ENCODE measurements at places on chromosomes 5 and 9. TPM values are rescaled to one million over a fixed set of nuclear protein-coding genes. Genes with fewer than 3 reads are reported as not detected.
A peak's percentile ranks its signal among the peaks of the same experiment; 100 is the strongest.

TAS2R1 gene
- not detected for total RNA-seq

DNA sequence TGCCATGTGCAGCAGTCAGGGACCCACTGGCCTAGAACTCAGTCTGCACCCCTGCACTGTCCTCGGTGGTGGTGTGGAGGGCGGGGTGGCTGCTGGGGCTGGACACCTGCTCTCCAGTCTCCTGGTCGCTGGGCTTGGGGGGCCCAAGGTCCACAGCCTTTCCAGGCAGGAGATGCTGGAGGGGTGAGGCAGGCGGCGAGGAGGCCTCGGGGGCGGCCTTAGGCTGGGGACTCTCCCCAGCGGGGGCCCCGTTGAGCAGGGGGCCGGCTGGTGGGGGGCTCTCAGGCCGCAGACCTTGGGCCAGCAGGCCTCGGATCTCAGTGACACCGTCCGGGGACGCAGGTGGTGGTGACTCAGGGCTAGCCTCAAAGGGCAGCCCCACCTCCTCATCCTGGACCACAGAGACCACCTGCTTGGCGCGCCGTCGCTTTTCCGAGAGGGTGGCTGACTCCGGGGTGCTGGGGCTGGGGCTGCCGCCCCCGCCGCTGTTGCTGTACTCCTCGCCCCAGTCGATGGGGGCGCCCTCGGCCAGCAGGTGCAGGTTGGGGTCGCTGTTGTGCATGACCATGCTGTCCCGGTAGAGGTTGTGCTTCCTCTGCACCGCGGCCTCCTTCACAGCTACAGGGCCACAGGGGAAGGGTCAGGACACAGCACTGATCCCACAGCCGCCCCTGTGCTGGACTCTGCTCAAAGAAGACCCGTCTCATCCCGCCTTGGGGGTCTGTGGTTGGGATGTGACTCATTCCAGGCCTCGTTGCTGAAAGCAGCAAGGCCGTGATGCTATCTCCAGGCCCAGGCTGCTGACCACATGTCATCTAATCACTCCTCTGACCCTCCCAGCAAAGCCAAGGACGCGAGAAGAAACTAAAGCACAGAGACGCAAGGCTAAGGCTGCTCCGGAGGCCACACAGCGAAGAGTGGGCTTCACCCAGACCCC, 55.8 kb downstream of the LRSAM1 start:
- DNase-seq = no peak

DNA sequence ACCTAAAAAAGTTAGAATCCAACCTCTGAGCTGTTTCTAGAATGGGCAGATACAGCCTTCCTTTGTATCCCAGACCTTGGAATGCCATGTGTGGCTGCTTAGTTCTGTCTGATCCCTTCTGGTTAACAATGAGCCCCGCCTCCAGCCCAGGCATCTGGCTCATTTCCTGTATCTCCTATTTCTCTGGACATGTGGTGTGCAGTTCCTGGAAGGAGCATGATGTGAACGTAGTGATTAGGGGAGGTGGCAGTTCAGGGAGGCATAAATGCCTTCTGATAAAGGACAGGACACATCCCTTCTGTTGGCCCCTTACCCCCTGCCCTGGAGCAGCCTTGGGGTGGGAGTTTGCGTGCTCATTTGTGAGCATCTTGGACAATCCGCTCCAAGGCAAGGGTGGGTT, 243.0 kb downstream of the ZSWIM6 start:
- DNase-seq = no peak

SLC6A3 gene
- 0.15 TPM for total RNA-seq

GRCh38 chr5:15558681-15559080, 58.7 kb downstream of the FBXL7 start:
- DNase-seq = no peak

GRCh38 chr5:51387884-51388275, 4.6 kb downstream of the ISL1 start:
- DNase-seq = no peak

C9orf50 gene
- total RNA-seq = not detected

- DNase-seq = no peak
Observed at GRCh38 chr9:83432104-83432627, 106.0 kb downstream of the FRMD3 start.

DNA sequence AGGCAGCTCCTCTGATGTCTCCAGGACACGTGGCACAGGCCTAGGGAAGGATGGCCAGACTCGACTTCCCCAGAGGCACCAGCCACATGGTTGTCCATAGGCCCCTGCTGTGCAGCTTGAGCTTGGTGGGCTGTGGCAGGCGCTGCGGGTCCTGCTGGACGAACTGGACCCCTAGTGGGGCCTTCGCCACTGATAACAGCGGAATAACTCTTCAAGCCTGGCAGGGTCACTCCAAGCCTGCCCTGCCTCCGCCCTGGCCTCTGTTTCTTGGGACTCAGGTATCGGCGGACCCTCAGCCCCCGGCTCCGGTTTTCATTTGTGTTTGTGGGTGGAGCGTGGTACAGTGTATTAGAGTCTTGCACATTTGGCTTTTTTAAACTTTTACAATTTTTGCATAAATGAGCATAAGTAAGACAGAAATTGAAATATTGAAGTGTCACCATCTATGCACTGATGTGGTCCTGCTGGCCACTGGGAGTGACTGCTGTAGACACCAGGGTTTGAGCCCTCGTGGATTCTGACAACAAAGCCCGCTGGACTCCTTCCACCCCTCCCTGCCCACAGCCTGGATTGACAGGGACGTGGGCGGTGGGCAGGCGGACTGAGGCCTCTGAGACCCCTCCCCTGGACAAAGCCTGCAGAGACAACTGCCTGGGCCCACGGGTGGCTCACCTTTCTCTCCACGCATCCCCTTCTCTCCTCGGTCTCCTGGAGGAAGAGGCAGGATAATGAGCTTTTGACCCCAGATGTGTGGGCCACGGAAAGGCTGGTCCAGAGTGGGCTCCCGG, 3.8 kb downstream of the FCN1 start:
- no peak for DNase-seq

DNA sequence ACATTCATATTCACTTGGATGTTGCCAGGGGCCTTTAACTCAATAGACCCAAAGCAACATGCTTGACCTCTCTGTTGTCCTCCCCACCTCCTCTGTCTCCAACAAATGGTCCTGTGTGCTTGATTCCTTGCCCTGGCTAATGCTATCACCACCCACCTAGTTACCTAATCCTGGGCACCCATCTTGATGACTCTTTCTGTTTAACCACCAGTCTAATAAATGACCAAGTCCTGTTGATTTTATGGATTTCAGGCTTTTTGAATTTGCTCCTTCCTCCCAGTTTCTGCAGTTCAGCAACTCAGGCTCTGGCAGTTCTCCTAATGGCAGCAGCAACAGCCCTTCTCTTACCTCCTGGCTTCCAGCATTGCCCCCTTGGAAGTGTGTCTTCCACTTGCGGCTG, 246.3 kb upstream of the KLF4 start:
- DNase-seq = no peak

SPATA31D4 gene
- total RNA-seq = not detected

DTWD2 gene
- 11.1 TPM for total RNA-seq

FGF1 gene
- not detected for total RNA-seq

DNA sequence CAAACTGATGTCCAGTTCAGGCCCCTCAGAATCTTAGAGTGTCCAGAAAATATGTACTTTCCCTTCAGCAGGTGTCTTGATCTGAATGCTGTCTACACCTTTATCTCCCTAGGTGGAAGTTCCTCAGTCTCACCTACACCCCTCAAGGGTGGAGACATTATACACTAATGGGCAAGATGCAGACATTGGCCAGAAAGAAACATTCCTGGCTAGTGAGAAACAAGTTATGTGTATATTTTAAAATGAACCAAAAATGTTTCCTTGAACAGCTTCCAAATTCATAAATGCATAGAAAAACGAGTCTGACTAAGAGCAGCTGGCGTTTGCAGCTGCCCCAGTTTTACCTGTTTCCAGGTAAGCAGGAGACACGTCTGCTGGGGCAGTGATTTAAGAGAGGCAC, 140.5 kb upstream of the IRX4 start:
- DNase-seq = no peak

GRCh38 chr5:37319037-37319782, 51.7 kb downstream of the NUP155 start:
- DNase-seq = no peak

GRCh38 chr5:2902742-2903297, 151.3 kb upstream of the IRX2 start:
- no peak for DNase-seq

MSMP gene
- 2.8 TPM for total RNA-seq

CFAP77 gene
- 2.7 TPM for total RNA-seq

LVRN gene
- total RNA-seq = 0.17 TPM

CDH6 gene
- total RNA-seq = 3.5 TPM

DNA sequence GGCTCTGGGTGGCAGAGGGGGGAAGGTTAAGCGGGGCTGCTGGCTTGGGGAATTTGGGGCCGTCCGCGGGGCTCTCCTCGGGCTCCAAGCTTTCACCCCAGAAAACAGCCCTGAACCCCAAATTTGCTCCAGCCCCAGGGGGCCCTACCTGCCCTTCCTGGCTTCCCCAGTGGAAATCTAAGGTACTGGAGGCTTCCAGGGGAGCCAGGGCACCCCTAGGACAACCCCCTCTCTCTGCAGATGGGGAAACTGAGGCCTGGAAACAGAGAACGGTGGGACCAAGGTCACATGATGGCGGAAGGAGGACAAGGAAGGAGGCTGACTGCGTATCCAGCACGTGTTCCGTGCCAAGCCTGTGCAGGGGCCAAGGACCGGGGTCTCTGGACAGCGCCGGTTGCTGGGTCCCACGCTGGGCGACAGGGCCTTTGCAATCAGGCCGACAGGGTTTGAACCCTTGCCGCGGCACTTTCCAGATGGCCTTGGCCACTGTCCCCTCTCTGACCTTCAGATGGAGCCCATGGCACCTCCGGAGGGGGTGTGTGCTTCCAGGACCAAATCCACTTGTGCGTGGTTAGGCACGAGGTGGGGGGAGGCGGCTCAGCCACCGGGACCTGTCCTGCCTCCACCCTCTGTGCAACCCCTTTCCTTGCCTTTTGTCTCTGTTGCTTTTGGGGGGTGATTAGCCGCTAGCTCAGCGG, 183.1 kb downstream of the C9orf50 start:
- peak; percentile 64 for DNase-seq

GRCh38 chr5:36242534-36243485, 1.1 kb upstream of the NADK2 start:
- no peak for DNase-seq

DNA sequence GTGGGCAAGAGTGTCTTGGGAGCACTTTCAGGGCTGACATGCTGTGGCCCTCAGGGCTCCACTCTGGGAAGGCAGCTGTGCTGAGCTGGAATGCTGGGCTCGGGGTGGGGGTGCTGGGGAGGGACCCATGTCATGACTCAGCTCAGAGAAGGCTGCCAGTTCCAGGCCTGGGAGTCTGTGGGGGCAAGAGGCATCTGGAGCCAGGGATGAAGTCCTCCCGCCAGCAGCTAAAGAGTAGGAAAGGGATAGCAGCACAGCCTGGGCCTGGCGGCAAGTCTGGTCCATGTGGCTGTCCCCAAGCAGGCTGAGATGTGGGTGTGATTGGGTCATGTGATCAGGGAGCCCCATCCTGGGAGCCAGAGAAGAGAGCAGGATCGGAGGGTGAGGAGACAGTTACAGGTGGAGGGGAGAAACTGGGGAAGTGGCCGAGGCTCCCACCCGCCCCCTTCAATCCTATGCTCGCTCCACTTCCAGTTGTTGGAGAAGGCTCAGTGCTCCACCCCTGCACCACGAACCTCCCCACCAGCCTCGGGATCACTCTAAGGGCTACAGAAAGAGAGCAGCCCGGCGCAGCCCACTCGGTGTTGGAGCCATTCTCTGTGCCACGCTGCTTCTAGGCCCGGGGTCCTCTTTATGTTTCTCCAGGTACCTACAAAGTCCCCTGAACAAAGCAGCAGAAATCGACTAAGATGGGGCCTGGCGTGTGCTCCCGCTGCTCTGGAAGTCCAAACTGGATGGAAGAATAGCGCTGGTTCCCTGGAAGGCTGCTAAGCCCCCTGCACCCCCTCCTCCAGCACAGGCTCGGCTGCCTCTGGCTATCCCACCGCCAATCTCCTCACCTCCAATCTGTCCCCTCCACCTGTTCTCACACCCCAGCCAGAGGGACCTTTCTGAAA, 12.0 kb downstream of the PDGFRB start:
- DNase-seq = peak; percentile 41

Measured in upper lobe of left lung (tissue), 6 donors.